ENCODE measurements at places on chromosomes 1 and 21. TPM values are rescaled to one million over a fixed set of nuclear protein-coding genes. Genes with fewer than 3 reads are reported as not detected.

Gene GJA4
- 35.0 TPM for polyA plus RNA-seq

Gene LBR
- polyA plus RNA-seq = 38.3 TPM

Gene CHIT1
- 0.71 TPM for polyA plus RNA-seq

GRCh38 chr1:89125240-89125912 lies 538 bp downstream of the GBP2 start:
- no peak for DNase-seq

Gene TNNI3K
- polyA plus RNA-seq = 1.8 TPM

Gene GUCA2A
- not detected for polyA plus RNA-seq

DNA sequence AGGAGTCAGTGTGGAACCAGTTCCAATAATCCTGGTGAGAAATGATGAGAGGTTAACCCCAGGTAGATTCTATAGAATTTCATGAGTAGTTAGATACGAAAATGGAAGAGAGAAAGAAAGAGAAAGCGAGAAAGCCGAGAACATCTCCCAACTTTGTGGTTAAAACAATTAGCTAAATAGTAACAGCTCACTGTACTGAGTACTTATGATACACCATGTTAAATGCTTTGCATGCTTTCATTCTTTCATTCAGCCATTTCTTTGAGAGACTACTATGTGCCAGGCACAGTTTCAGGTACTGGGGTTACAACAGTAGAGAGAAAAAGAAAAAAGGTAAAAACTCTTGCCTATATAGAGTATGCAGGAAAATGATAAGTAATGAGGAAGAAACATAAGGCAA lies 109.7 kb upstream of the SYT6 start:
- DNase-seq = no peak

DNA sequence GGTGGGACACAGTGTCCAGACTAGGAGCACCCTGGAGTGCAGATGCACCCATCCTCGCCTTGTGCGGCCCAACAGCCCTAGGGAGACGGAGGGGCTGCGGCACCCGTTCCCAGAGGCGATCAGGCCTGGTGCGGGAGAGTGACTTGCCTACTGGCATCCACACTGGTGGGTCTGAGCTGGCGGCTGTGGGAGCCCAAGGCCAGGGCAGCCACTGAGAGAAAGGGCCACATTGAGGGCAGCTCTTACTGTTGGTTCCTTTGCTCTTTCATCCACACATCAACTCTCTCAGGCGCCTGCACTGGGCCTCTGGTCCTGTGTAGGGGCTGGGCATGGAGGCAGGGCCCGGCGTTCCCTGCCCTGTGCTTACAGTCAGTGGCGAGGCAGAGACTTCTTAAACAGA lies 8.6 kb downstream of the PODN start:
- no peak for DNase-seq

Gene WNT3A
- not detected for polyA plus RNA-seq

DNA sequence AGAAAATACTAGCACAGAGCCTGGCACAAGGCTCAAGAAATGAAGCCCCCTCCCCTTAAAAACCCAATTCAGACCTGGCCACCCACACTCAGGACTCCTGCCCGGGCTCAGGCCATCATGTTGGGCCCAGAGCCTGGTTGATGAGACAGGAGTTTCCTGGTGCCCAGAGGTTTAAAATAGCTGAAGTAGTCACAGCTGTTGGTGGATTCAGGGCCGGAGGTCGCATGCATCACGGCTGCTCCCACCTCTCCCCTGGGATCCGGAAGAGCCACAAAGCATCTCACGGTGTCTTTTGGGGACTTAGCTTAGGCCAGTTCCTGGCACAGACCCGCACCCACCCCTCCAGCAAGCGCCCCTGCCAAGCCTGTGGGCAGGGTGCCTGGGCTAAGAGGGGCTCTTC lies 2.6 kb upstream of the PADI2 start:
- DNase-seq = no peak

Gene SCP2
- 80.1 TPM for polyA plus RNA-seq

- DNase-seq = no peak
These were observed 16.9 kb downstream of the DYRK3 start for GRCh38 chr1:206651958-206652890.

Gene TRIM46
- polyA plus RNA-seq = 0.46 TPM

Gene TSTD1
- polyA plus RNA-seq = 23.6 TPM

GRCh38 chr1:209531549-209531948 lies 52.0 kb upstream of the CAMK1G start:
- DNase-seq = no peak

DNA sequence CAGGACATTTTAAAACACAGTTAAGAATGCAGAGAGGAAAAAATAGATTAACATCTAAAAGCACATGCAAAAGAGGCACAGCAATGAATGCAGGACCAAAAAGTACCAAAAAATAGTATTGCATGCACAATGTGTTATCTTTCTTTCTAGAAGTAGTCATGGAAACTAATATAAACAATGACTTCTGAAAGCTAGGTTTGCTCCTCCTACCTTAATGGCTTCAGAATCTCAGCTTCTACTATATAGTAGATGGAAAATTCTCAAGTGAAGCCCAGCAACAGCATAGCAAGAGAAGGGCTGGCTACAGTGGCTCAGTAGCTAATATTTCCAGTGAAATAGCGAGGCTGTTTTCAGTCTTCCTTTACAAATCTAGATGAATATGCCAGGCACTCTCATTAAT lies 125.1 kb downstream of the CRB1 start:
- no peak for DNase-seq

Gene TMEM269
- polyA plus RNA-seq = 0.83 TPM

DNA sequence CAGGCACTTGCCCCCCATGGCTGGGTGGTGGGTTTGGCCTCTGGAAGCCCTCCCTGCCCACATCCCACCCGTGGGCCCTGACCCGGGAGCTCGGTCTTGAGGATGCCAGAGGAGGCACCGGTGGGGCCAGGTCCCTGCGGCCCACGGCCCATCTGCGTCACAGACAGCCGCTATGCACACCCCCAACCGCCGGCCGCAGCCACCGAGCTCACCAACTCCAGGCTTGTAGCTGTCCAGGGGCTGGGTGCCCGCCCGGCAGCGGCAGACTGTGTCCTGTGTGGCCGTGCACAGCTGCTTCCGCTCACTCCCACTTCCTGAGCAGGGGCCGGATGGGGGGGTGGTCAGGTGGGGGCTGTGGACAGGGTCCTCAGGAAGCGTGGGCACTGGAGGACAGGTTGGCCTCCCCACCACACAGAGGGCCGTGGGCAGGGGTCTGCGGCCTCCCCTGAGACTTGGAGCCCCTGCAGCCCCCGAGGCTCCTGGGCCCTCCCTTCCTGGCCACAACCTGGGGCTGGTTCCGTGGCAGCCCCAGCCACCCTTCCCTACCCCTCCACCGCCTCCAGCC lies 1.1 kb downstream of the TNFRSF4 start:
- no peak for DNase-seq

DNA sequence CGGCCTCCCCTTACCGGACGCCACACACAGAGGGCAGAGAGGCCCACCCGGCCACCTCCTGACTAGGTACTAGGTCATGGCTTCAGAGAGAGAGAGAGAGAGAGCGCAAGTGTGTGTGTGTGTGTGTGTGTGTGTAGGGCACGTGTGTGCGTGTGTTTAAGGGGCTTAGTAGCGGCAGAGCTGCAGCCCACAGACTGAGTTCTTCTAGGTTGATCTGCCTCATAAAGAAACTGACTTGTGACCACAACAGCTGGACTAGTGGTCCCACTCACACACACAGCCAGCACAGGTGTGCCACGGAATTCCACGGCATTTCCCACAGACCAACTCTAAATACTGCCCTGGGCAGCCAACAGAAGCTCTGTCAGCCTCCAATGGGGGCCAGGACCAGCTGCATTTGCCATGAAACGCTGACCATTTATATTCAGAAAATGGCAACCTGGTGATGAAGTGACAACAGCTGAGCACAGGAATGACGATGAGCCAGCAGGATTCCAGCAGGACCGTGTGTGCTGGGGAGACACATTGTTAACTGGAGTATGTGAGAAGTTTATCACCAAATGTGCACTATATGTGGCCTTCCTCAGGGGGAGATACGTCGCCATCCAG lies 38.8 kb upstream of the GPR153 start:
- no peak for DNase-seq

GRCh38 chr1:98940722-98941079 lies 64.0 kb downstream of the PLPPR5 start:
- no peak for DNase-seq

- DNase-seq = no peak
These were observed 256.2 kb downstream of the DYRK1A start for GRCh38 chr21:37622755-37623154.

Gene CELSR2
- polyA plus RNA-seq = 3.3 TPM

GRCh38 chr1:17258116-17258757 lies 9.3 kb downstream of the PADI3 start:
- no peak for DNase-seq

Gene KIF26B
- polyA plus RNA-seq = 1.00 TPM

Gene MARK1
- polyA plus RNA-seq = 10.2 TPM

Gene UBASH3A
- polyA plus RNA-seq = 0.11 TPM

Gene XPR1
- polyA plus RNA-seq = 9.1 TPM

GRCh38 chr1:21963477-21964217 lies 13.2 kb upstream of the CELA3B start:
- no peak for DNase-seq

DNA sequence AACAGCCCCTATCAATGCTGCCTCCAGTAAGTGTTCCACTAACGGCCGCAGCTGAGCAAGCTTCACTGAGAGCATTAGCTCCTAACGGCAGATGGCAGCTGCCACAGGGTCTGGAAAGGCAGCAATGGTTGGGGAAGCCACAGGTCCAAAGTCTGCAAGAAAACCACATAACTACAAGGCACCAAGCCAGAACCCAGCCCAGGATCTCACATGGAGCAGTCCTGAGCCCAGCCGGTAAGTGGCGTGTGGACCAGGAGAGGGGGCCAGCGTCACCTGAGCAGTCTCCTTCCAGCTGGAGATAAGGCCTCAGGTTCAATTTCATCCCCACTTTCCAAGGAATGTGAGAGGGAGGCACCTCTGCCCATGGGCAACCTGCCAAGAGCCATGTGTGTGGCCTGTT lies 13.2 kb downstream of the SYT2 start:
- DNase-seq = no peak

- no peak for DNase-seq
These were observed 69.9 kb downstream of the NAV1 start for GRCh38 chr1:201608635-201609395.

Gene CACNA1S
- 56.1 TPM for polyA plus RNA-seq

DNA sequence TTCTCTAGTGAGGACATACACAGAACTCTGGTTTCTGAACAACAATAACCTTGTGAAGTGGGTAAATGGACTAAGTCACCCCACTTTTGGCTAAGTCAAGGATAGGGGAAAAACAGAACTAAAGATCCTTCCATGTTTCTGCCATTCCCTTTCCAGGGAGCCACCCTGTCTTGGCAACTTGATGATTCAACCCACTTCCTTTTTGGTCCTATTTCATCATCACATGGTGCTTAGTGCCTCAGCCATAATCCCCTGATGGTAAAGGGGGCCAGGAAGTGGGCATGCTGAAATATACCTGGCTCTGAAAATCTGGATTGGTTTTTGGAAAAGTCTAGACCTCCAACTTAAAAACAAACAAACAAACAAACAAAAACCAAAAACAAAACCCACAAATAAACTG lies 206.4 kb upstream of the FOXD3 start:
- DNase-seq = no peak
